ENCODE measurements at places on chromosomes 3 and 15.

GRCh38 chr3:120163816-120164215, 69.6 kb upstream of the GSK3B start:
- no peak for DNase-seq

DNA sequence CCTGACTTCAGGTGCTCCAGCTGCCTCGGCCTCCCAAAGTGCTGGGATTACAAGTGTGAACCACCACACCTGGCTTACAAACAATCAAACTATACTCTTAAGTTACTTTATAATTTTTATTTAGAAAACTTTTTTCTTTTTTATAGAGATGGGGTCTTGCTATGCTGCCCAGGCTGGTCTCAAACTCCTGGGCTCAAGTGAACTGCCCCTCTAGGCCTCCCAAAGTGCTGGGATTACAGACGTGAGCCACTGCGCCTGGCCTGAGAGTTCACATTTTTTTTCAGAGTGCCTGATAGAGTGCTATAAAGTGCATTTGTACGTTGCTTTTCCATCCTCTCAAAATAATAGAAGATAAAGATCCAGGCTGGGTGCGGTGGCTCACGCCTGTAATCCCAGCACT, 102.0 kb upstream of the TBL1XR1 start:
- no peak for DNase-seq

DNA sequence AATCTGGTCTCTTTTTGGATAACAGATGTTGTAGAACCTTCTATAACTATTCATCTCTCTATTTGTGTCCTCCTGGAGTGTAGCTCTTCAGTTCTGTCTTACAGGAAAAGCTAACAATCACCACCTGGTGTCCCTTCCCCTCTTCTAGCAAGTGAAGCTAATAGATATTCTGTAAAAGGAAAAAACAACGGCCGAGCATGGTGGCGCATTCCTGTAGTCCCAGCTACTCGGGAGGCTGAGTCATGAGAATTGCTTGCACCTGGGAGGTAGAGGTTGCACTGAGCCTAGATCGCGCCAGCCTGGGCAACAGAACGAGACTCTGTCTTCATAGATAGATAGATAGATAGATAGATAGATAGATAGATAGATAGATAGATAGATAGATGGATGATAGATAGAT, 779.4 kb downstream of the TUSC7 start:
- no peak for DNase-seq

DNA sequence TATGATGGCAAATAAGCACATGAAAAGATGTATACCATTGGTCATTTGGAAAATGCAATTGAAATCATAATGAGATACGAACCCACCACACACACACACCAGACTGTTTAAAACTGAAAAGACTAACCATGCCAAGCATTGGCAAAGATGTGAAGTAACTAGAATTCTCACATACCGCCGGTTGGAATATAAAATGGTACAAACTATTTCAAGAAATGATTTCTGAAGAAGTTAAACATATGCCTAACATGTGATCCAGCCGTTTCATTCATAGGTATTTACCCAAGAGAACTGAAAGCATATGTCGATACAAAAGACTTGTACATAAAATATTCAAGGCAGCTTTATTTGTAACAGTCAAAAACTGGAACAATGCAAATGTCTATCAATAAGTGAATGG, 28.9 kb downstream of the HES1 start:
- DNase-seq: no peak
